ENCODE measurements at places on chromosomes 12 and 14. TPM values are rescaled to one million over a fixed set of nuclear protein-coding genes. Genes with fewer than 3 reads are reported as not detected.

B3GNT4 gene
- total RNA-seq: 0.91 TPM

SAMD15 gene
- total RNA-seq: 9.5 TPM

DDX55 gene
- 33.5 TPM for total RNA-seq

SIX4 gene
- 21.7 TPM for total RNA-seq

SERPINA6 gene
- total RNA-seq: 1.6 TPM

RNASE7 gene
- not detected for total RNA-seq

CSAD gene
- 59.0 TPM for total RNA-seq

LDHB gene
- total RNA-seq: 1,628 TPM

CIDEB gene
- total RNA-seq: 1.9 TPM

CRY1 gene
- total RNA-seq: 23.2 TPM

DNA sequence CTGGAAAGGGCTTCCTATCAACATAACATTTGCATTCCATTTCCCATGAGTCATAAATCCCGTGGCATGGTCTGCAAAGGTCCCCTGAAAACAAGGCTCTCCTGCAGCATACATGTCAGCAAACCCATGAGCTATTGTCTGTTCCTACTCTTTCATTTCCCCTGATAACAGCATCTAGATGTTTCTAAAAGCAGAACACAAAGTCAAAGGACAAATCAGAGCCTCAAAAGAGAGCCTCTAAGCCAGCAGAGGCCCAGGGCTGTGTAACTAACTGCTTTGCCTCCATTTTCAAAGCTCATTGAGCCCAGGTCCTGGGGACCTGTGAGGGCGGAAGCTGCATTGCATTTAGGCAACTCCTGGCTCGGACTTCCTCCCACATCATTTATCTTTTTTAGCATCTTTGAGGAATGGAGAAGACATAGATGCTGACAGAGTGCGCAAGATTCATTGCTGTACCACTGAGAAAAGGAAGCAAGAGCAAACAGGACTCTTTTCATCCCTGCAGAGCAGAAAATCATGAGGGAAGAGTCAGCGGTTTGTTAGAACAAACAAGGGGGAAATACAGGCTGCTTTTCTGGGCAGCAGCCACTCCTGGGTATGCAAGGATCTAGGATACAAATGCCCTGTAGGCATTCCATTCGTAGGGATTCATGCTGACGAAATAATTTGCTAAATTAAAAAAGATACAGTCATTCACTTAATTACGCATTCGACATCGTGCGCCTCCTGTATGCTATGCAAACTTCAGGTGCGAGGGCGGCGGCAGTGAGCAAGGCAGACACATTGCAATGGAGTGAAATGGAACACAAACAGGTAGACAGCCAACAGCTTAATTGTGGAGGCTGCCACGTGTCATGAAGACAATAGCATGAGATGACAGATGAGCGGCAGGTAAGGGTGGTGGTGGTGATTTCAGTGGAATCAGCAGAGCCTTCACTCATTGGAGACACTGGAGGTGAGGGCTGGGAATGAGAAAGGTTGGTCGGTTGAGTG lies 131.0 kb downstream of the TMEM132D start:
- no peak overlapping the region for H3K4me3 ChIP-seq
- no peaks in the 10 kb centered on the region for H3K36me3 ChIP-seq
- H3K27me3 ChIP-seq: peaks cover 29% of the 10 kb centered on the region

GRCh38 chr14:52860910-52861309 lies 69.5 kb upstream of the GNPNAT1 start:
- peaks cover 39% of the 10 kb centered on the region for H3K36me3 ChIP-seq
- no peak for DNase-seq
- H3K27me3 ChIP-seq: no peaks in the 10 kb centered on the region
- no peak overlapping the region for H3K4me3 ChIP-seq
- no peak overlapping the region for H3K27ac ChIP-seq

DNA sequence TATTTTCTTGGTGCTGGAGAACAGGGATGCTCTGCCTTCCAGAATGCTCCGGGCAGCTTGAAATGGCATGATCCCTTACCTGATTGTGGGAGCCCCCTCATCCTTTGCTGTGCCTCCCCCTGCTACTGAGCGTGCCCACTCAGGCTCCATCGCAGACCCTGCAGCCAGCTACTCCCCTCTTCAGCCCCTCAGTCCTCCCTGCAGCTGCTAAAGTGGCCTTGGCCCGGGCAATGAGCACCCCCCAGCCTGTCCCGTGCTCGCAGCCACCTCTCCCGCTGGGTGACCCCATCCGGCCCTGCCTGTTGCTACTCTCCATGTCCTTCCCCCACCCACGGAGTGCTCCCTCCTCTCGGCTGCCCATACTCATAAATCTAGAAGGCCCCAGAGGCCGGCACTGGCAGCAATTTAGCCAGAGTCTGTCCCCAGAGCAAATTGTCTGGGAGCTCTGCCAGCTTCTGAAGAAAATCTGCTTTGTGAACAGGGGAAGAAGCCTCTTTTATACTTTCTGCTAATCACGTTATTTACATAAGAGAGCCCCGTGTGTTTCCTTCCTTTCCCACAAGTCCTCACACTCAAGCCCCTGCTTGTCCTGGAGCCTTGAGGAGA lies 143.7 kb upstream of the FRMD6 start:
- H3K27ac ChIP-seq: no peak overlapping the region
- DNase-seq: no peak
- no peaks in the 10 kb centered on the region for H3K27me3 ChIP-seq
- H3K4me3 ChIP-seq: no peak overlapping the region
- H3K36me3 ChIP-seq: no peaks in the 10 kb centered on the region
- no peaks in the 10 kb centered on the region for H3K4me1 ChIP-seq

- no peaks in the 10 kb centered on the region for H3K27me3 ChIP-seq
- H3K4me3 ChIP-seq: peak overlapping the region; percentile 9
- peaks cover 15% of the 10 kb centered on the region for H3K4me1 ChIP-seq
- H3K27ac ChIP-seq: no peak overlapping the region
- DNase-seq: no peak
These were observed 493.2 kb upstream of the GARIN6 start for GRCh38 chr12:99154216-99154982.

DNA sequence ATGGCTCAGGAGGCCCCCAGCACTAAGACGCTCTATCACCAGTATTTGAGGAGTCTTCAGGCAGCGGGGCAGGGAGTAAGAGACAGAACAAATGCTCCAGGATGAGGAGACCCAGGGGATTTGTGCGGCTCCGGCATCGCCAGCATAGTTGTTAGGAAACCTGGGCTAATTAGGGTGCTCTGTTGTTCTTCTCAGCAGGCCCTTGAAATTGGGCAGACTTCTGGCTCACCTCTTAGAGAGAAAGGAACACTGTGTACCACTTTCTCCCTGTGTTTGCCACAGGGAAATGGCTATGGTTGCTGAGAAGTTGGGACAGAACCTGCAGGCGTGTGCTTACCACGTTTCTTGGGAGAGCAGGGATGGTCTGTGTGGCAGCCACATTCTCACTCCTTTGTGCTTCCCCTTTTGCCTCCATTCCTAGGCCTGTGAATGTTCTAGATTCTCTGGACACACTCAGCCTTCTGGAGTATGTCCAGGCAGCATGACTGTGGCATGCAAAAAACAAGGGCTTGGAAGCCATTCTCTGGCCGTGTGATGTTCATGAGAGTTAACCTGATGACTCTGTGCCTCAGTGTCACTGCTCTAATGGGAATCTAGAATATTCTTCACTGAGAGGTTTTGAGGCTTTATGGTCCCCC lies 109.0 kb downstream of the CHST11 start:
- no peaks in the 10 kb centered on the region for H3K27me3 ChIP-seq
- H3K4me3 ChIP-seq: no peak overlapping the region
- peaks cover 2% of the 10 kb centered on the region for H3K36me3 ChIP-seq
- DNase-seq: no peak

DNA sequence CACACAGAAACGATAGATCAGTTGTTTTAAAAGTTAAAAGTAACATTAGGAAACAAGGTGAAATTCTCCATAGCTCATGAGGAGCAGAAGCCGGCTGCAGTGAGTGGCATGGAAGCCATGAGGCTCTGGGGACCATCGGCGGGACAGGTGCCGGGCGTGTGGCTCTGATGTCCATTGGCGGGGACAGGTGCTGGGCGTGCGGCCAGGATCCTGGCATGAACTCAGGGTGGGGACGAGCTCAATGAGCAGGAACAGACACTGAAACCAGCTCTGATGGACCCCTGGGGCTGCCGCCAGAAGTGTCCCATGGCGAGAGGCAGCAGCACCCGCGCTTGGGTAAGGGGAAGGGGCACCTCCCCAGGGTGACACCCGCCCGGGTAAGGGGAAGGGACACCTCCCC lies 75.1 kb downstream of the NOC4L start:
- H3K27me3 ChIP-seq: peaks cover 62% of the 10 kb centered on the region
- H3K27ac ChIP-seq: no peak overlapping the region
- no peaks in the 10 kb centered on the region for H3K36me3 ChIP-seq

- H3K4me1 ChIP-seq: peaks cover 3% of the 10 kb centered on the region
- H3K36me3 ChIP-seq: no peaks in the 10 kb centered on the region
- H3K27ac ChIP-seq: no peak overlapping the region
- H3K27me3 ChIP-seq: peaks cover 19% of the 10 kb centered on the region
- DNase-seq: no peak
These were observed 36.8 kb downstream of the NIN start for GRCh38 chr14:50794068-50794645.

- no peaks in the 10 kb centered on the region for H3K27me3 ChIP-seq
- H3K27ac ChIP-seq: no peak overlapping the region
- no peak overlapping the region for H3K4me3 ChIP-seq
- H3K4me1 ChIP-seq: peaks cover 7% of the 10 kb centered on the region
- H3K36me3 ChIP-seq: no peaks in the 10 kb centered on the region
These were observed 20.4 kb downstream of the YAF2 start for GRCh38 chr12:42217656-42218055.

- H3K27me3 ChIP-seq: peaks cover 8% of the 10 kb centered on the region
- DNase-seq: no peak
- no peak overlapping the region for H3K27ac ChIP-seq
- no peak overlapping the region for H3K4me3 ChIP-seq
- H3K36me3 ChIP-seq: no peaks in the 10 kb centered on the region
These were observed 163.1 kb downstream of the CACNA1C start for GRCh38 chr12:2215709-2216560.

GRCh38 chr14:20377171-20377570 lies 33.7 kb downstream of the PARP2 start:
- DNase-seq: no peak
- no peak overlapping the region for H3K27ac ChIP-seq
- peaks cover 20% of the 10 kb centered on the region for H3K4me1 ChIP-seq
- no peak overlapping the region for H3K4me3 ChIP-seq
- peaks cover 28% of the 10 kb centered on the region for H3K36me3 ChIP-seq

DNA sequence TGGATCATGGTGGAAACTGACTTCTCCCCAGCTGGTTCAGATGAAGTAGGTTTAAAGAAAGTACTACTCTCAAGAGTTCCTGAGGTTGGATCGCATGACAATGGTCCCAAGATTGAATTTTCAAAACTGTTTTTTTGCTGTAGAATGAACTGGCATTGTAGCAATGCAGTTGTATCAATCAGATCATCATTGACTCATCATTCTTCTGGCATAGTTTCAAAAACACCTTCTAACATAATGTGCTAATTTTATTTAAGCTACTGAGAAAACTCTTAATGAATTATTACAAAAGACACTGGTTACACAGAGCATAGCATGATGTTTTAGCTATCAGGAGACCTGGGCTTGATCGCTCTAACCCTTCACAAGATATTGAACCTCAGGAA lies 384.5 kb upstream of the DCN start:
- H3K36me3 ChIP-seq: no peaks in the 10 kb centered on the region
- H3K27me3 ChIP-seq: no peaks in the 10 kb centered on the region
- H3K4me3 ChIP-seq: no peak overlapping the region

- H3K4me3 ChIP-seq: no peak overlapping the region
- peaks cover 1% of the 10 kb centered on the region for H3K36me3 ChIP-seq
- no peaks in the 10 kb centered on the region for H3K27me3 ChIP-seq
- DNase-seq: no peak
- H3K4me1 ChIP-seq: no peaks in the 10 kb centered on the region
These were observed 185.9 kb downstream of the PPM1H start for GRCh38 chr12:62748941-62749468.

DNA sequence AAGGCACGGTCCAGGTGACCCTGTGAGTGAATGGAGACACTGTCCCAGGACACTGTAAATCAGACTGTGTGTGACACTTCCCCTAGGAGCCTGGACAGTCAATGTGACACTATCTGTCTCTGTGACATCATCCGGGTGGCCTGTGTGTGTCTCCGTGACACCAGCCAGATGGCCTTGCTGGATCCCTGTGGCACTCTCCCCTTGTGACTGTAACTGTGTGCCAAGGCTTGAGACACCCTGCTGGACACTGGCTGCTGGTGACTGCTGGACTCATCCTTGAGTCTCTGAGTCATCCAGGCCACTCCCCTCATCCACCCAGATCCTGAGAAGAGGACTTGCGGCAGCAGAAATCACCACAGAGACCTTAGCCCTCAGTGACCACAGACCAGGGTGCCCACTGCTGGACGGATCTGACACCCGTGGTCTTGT lies 51.6 kb downstream of the MVK start:
- H3K36me3 ChIP-seq: no peaks in the 10 kb centered on the region
- H3K27me3 ChIP-seq: peaks cover 44% of the 10 kb centered on the region
- H3K4me1 ChIP-seq: peaks cover 5% of the 10 kb centered on the region
- no peak overlapping the region for H3K4me3 ChIP-seq

DNA sequence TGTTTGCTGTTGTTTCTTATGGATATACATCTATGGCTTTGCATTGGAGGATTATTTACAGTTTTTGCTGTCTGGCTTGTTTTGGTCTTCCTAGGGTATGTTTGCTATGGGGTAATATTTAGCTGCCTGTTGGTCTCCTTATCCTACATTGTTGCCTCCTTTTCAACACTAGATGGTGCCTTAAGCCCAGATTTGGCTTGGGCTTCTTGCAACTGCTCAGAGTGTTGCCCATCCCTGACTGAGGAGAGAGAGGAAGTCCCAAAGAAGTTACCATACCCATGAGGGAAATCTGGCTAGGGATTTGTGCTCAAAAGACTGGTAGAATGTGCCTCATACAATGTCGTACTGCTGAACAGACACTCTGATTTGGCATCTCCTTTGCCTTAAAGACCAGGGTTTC lies 94.6 kb upstream of the MUCL1 start:
- peaks cover 19% of the 10 kb centered on the region for H3K27me3 ChIP-seq
- no peak for DNase-seq
- H3K4me3 ChIP-seq: no peak overlapping the region

DNA sequence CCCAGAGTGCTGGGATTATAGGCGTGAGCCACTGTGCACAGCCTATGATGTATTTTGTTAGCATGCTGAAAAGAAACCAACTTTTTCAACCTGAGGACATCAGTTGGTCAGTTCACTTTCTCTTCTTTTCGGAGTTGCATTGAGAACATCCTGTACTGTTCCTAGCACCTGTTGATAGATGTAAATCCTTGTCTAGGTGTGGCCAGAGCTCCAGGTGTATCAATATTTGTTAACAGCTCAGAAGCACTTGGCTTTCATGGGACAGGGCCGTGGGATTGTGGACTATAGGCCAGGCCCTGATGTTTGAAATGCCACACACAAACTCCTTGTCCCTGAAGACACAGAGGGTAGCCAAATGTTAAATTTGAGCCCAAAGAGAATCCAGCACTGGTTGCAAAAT lies 14.9 kb downstream of the HCAR2 start:
- no peaks in the 10 kb centered on the region for H3K4me1 ChIP-seq
- H3K4me3 ChIP-seq: no peak overlapping the region
- H3K36me3 ChIP-seq: no peaks in the 10 kb centered on the region
- DNase-seq: no peak
- H3K27ac ChIP-seq: no peak overlapping the region
- H3K27me3 ChIP-seq: no peaks in the 10 kb centered on the region

GRCh38 chr14:59055439-59056045 lies 132.9 kb upstream of the DAAM1 start:
- no peaks in the 10 kb centered on the region for H3K27me3 ChIP-seq
- peaks cover 2% of the 10 kb centered on the region for H3K36me3 ChIP-seq
- no peak overlapping the region for H3K27ac ChIP-seq
- no peaks in the 10 kb centered on the region for H3K4me1 ChIP-seq
- DNase-seq: no peak

GRCh38 chr12:14454098-14454907 lies 88.8 kb downstream of the ATF7IP start:
- no peak overlapping the region for H3K4me3 ChIP-seq
- H3K27me3 ChIP-seq: no peaks in the 10 kb centered on the region
- peaks cover 51% of the 10 kb centered on the region for H3K36me3 ChIP-seq
- peak; percentile 25 for DNase-seq
